ENCODE measurements at places on chromosomes 4 and X.

DNA sequence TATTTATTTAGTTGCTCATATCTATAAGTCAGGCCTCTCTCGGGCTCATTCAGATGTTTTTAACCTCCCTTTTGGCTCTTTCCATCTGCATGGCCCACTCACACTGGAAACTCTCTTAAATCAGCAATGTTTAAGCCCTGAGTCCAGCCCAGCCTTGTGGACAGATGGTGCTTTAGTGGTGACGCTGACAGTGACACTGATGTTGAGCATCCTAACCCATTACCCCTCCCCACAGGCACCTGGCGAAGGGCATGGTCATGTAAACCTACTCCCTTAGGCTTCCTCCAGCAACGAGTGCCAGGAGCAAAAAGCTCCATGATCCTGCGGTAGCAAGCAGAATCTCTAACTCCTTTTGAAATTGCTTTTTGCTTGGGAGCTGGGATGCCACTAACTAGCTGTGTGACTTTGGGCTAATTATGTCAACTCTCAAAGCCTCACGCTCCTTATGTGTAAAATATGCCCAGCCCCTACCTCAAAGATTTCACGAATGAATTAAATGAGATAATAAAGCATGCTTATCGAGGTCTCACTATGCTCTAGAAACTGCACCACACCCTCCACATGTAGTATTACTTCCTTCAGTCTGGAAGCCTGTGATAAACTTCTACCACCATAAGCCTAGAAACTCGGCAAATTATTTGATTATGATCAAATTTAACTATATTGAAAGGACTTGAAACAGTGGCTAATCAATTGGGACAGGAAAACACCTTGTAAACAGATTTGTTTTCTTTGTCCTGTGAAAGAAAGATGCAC is 569.4 kb downstream of the BCOR start:
- DNase-seq = no peak

GRCh38 chr4:47217884-47218283 is 186.5 kb downstream of the GABRB1 start:
- no peak for DNase-seq

DNA sequence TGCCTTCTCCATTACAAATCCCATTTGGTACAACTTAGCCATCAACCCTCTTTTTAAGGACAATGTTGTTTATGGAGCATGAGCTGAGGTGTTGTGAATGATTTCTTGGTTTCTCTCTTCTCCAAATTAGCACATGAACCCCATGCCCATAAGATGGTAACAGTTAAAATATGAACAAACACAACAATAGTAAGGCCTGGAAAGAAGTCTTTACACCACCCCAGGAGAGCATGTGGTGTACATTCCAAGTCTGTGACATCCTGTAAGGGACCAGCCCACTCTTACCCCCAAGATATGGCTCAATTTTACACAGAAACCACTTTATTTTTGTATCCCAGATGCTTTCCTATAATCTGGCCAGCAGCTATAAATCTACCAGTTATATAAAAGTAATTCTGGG is 226.1 kb downstream of the COX18 start:
- DNase-seq = no peak

DNA sequence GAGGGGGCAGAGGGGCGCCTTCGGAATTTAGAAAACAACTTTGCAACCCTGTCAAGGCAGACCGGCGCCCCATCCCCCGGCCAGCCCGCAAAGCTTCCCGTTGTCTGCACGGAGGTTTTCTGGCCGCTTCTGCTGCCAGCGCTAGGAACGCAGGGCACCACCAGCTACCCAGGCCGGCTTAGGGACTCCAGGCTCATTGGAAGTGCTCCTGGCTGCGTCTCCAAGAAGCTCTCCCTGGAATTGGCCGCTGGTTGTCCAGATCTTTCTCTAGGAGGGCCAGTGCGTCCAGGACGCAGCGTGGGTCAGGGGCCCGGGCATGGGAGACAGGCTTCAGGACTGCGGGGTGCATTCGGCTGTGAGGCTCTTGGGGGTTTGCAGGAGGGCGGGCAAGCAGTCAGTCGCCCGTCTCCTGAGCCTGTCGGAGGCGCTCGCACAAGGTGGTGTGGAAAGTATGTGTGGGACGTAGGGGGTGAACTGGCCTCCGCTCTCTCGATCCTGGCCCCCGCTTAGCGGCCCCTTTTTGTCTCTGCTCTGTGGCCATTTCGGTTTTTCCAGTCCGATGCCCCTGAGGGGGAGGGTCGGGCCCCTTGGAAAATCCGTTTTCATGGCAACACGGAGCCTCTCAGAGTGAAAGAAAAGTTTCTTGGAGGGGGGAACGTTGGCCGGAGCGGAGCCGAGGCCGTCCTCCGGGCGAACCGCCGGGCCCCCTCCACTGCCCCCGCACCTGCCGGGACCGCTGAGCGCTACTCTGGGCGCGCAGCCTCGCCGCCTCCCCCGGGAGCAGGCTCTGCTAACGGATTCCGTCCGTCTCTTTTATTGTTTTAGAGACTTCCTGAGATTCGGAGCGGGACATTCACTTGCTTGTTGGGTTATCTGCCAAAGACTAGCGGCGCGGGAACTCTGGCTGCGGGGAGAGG is 810 bp upstream of the SOX3 start:
- DNase-seq = no peak

DNA sequence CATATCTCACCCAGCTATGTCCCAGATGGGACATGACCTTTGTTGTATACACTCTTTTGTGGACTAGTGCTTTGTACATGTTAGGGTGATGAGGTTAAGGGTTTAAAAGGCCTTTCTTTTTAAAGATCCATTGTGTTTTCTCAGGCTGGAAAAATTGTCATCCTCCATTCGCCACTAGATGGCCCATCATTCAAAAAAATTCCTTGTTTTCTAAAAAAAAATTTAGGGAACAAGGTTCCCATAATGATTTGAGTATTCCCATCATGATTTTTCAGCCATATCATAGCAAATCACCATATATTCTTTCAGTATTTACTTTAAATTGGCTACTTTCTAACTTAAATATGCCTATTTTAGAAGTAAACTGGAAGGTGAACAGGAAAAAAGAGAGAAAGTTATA is 91.9 kb upstream of the TMEM164 start:
- DNase-seq = no peak

GRCh38 chr4:77488882-77489281 is 116.7 kb upstream of the CXCL13 start:
- DNase-seq = no peak

- no peak for DNase-seq
These were observed 238.4 kb upstream of the TAPT1 start for GRCh38 chr4:16464651-16465050.

DNA sequence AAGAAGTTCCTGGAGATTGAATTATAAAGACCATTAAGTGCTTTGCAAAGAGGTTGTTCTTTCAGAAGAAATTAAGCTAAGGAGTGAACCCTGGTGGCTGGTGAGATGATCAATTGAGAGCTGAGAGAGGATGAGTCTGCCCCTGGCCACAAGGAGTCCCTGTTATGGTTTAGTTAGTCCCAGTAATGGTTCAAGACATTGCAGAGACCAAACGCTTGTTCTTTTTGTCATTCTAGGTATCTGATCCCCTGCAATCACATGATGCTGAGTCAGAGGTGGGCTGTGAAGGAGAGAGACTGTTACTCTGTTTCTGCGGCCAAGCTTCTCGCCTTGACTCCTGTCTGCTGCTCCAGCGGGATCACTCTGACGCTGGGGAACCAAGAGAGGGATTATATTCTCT is 114.5 kb downstream of the GATB start:
- no peak for DNase-seq

- peak; percentile 73 for DNase-seq
These were observed 918 bp upstream of the FGFRL1 start for GRCh38 chr4:1010395-1011021.

GRCh38 chrX:1598021-1598875 is 6.8 kb downstream of the AKAP17A start:
- no peak for DNase-seq

GRCh38 chrX:149570668-149571067 is 16.6 kb downstream of the MAGEA9B start:
- no peak for DNase-seq

DNA sequence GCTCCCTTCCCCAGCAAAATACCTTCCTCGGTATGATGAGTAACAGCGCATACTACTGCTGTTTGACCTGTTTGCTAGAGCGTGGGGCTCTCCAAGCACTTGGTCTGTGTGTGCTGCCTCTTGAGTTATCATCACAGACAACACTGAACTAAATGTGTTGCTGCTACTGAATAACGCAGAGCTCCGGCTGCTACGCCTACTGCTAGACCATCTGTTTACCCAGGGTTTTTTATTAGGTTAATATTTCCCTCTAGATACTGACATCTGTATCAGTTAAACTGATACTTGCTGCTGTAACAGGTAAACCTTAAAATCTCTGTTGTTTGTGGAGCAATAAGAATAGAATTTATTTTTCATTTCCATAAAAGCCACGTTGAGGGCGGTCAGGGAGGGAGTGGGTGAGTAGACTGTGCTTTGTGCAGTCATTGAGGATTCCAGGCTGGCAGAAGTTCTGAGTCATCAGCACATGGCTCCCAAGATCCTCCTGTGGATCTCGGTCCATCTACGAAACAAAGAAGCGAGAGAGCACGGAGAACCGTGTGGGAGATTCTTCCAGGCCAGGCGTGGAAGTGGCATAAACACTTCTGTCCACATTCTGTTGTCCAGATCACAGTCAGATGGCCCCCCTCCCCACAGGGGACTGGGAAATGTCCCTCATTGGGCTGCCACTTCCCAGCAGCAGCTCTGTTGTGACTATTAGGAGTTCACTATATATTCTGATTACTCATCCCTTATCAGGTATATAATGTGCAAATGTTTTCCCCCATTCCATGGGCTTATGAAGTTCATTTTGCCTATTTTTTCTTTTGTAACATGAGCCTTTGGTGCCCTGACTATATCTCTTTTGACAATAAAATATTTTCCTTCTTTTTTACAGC is 14.1 kb downstream of the GRK4 start:
- DNase-seq = no peak

DNA sequence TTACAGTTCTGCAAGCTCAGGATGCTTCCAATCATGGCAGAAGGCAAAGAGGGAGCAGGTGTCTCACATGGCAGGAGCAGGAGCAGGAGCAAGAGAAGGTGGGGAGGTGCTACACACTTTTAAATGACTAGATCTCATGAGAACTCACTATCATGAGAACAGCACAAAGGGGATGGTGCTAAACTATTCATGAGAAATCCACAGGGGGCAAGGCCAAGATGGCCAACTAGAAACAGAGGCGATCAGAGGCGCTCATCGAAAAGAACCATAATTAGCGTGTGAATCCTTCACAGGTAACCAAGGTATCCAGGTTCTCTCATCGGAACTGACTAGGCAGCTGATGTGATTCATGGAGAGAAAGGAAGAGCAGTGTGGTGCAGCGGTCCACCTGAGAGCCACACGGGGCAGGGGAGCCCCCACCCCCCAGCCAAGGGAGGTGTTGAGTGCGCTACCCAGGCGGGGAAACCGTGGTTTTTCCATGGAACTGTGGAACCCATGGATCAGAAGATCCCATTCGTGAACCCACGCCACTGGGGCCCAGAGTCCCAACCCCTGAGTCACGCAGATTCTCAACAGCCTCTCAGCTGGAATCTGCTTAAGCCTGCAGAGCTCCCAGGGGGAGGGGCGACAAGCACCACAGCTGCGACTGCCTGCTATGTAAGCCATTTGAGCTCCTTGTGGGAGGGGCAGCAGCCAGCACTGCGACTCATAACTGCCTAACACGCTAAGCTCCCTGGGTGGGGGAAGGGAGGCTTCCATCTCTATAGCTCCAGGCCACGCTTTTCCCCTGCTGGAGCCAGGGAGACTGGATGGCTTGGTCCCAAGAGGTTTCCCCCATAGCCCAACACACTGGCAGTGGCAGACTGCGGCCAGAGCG is 46.7 kb downstream of the FGF16 start:
- no peak for DNase-seq

DNA sequence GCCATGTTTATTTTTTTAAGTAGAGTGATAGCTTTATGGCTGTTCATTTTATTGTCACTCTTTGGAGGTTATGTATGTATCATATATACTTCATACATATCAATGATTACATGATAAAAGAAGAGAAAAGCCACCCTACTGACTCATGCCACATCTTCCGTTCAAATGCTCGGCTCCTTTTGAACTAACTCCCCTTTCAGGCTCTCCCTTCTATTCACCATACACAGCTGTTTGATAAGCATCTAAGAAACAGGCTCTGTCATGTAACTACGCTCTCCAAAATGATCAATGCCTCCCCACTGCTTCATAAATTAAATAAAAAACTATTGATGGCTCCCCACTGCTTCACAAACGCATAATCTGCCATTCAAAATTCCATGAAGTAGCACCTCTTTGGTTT is 89.4 kb downstream of the SEL1L3 start:
- DNase-seq = no peak

GRCh38 chrX:70172964-70173363 is 4.3 kb upstream of the DGAT2L6 start:
- no peak for DNase-seq

- DNase-seq = peak; percentile 2
These were observed 155.5 kb downstream of the PDGFRA start for GRCh38 chr4:54384563-54384962.

GRCh38 chr4:5470318-5471198 is 237.8 kb downstream of the EVC2 start:
- no peak for DNase-seq

GRCh38 chr4:168995537-168996295 is 14.3 kb downstream of the CBR4 start:
- DNase-seq = no peak

- no peak for DNase-seq
These were observed 80.4 kb downstream of the PDLIM5 start for GRCh38 chr4:94531991-94532789.

DNA sequence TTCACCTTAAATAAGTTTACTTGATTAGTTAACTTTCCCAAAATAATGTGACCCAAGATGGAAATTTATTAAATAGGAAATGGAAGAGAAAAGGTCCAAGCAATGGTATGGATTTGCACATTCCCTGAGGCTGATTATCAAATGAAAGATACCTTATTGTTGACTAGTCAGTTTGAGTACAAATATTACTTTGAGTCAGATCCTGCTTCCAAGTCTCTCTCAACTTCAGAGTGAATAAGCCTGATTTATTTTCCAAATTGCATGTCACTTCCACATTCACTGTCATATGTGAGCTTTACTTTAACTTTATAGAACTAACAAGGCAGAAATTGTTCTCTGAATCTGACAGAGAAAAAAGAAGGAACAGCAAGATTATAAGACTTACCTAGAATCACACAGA is 520.8 kb downstream of the RAB28 start:
- DNase-seq = no peak

GRCh38 chrX:119636419-119636818 is 30.2 kb upstream of the NKRF start:
- DNase-seq = peak; percentile 10

GRCh38 chr4:4578981-4579380 is 37.1 kb upstream of the STX18 start:
- DNase-seq = no peak

- no peak for DNase-seq
These were observed 16.6 kb downstream of the TRIML2 start for GRCh38 chr4:188092824-188093223.

DNA sequence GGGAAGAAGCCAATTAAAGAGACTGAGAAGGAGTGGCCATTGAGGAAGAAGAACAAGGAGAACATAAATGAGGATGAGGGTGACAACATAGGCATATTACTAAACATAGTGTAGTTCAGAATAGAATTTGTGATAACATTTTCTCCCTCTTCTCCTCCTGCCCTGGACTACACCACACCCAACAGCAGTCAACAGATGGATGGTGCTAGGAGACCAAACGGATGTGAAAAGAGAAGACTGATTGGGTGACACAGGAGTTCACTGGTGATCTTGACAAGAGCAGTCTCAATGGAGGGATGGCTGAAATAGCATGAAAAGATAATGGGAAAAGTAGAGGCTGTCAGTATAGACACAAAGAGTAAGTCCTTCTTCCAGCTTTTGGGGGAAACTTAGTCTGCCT is 226.5 kb upstream of the FGF13 start:
- no peak for DNase-seq

GRCh38 chrX:151225843-151226242 is 49.5 kb downstream of the GPR50 start:
- no peak for DNase-seq
